ENCODE measurements at places on chromosomes 6 and 20.

GRCh38 chr20:50312682-50313521 is 122.3 kb downstream of the CEBPB start:
- no peak for DNase-seq

DNA sequence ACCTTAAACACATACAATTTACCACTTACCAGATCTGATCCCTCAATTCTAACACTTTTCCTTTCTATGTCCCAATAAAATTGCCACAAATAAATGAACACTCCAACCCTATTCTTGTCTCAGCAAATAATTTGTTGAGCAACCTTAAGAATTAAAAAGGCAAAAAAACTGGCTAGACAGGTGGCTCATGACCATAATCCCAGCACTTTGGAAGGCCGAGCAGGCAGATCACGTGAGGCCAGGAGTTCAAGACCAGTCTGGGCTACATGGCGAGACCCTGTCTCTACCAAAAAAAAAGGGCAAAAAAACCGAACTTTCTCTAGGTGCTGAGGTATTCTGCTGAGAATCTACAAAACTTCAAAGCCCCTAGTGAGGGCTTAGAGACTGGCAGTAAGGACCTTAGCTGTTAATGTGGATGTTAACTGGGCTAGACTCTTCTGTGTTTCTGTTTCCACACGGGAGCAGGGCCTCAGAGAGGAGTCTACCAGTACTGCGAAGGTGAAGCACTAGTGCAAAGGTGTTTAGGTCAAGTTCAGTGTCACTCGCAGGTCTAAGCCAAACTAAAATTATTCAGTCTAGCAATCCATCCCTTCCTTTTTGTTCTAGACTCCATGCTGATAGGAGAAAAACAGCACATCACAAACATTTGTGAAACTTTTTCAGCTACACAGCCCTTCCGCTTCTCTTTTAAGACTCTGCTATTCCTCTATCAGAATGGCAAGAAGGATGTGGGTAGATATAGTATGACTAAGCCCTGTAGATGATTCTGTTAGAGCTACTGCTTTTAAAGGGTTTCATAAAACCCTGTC is 2.6 kb downstream of the FASTKD5 start:
- DNase-seq, result no peak

DNA sequence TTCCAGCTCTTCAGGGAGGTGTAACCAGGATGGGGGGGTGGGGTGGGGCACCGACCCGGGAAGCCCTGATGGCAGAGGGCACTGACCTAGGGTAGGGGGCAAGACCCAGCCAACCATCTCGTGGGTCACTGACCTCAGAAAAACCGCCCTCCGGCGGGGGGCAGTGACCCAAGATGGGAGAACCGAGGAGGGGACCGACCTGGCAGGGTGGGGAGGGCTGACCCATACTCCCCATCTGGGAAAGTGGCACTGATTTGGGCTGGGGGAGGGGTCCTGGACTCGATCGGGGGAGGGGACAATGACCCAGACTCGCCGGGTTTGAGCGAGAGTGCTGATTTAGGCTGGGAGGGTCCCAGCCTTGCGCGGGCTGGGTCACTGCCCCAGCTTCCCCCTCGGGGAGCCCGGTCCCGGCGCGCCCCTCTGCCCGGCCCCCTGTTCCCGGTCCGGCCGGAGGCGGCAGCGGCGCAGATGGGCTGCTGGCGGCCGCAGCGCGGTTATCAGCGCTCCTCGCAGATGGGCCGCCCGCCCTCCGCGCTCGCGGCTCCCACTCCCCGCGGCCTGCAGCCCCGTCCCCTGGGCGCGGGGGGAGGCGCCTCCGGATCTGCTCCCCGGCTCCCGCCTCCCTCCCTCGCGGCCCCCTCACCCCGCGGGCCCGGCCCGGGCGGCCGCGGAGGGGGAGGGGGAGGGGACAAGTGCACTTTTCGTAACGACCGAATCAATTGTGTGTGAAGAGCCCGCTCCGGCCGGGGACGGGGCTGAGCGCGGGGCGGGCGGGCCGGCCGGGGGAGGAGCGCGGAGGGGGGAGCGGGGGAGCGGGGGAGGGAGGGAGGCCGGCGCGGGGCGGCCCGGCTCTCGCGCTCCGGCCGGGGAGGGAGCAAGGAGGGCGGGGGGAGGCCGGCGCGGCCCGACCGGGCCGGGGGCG is 2.2 kb downstream of the NOL4L start:
- no peak for DNase-seq

DNA sequence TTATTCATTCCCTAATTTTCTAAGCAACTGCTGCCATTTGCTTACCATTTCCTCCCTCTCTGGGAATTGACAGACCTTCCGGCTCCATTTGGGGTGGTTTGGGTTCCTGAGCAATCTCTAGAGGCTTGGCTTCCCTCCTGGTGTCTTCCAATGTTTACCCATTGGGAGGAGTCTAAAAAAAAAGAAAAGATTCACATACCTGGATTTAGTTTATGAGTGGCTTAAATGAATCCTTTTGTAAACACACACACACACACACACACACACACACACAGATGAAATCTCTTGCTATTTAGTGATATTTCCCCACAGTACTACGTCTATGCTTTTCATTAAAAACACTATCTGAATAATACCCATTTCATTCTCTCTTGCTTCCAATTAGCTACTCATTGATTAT is 48.3 kb upstream of the TRAF3IP2 start:
- peak; percentile 82 for DNase-seq

- DNase-seq, result no peak
Measured at GRCh38 chr6:150686566-150686965, 86.9 kb downstream of the PLEKHG1 start.

- DNase-seq, result no peak
Measured at GRCh38 chr6:143746202-143747119, 68.7 kb downstream of the PHACTR2 start.

- no peak for DNase-seq
Measured at GRCh38 chr6:138442663-138443062, 38.6 kb downstream of the HEBP2 start.

DNA sequence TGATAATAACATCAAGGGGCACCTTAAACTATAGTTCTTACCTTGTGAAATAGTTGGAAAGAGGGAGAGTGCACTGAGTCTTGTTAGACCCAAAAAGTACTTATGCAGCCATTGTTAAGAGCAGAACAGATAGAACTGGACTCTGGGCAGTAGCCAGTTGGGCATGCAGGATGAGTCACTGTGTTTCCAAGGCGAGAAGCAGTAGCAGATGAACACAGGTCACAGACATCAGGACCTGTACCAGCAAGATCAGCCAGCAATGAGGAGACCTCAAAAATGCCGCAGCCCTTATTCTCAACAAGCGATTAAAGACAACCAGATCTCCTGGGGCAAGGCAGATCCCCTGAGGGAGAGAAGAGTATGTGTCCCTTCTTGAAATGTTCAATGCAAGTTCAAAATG is 79.0 kb downstream of the SAMD3 start:
- no peak for DNase-seq

DNA sequence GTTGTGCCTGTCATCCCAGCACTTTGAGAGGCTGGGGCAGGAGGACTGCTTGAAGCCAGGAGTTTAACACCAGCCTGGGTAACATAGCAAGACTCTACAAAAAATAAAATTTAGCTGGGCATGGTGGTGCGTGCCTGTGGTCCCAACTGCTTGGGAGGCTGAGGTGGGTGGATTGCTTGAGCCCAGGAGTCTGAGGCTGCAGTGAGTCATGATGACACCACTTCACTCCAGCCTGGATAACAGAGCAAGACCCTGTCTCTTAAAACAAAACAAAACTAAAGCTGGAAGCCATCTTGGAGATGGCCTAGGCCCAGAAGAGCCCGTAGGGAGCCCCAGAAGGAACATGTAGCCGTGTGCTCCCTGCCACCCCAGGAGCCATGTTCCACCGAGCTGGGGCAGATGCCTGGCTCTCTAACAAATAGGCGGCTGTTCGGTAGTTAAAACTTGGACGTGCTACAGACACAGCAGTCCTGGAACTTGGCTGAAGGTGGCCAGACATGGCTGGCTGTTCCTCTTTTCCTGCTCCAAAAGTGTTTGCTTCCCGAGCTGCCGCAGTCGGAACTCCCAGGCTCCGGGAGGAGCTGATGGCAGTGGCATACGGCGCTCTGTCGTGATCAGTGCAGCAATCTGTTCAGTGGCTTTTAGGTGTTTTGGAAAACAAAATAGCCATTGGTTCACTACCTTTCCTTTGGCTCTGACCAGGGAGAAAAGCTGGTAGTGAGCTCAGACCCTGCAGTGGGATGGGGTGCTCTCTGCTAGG is 37.0 kb downstream of the DYNLT1 start:
- no peak for DNase-seq

- DNase-seq, result no peak
Measured at GRCh38 chr6:52262620-52263344, 18.5 kb upstream of the IL17F start.

GRCh38 chr6:48111143-48111506 is at the start of gene PTCHD4:
TSS of gene PTCHD4 (minus strand) at chr6:48111197. CDS start at chr6:48068957, 42,240 bp downstream.
- DNase-seq, result peak; percentile 68

DNA sequence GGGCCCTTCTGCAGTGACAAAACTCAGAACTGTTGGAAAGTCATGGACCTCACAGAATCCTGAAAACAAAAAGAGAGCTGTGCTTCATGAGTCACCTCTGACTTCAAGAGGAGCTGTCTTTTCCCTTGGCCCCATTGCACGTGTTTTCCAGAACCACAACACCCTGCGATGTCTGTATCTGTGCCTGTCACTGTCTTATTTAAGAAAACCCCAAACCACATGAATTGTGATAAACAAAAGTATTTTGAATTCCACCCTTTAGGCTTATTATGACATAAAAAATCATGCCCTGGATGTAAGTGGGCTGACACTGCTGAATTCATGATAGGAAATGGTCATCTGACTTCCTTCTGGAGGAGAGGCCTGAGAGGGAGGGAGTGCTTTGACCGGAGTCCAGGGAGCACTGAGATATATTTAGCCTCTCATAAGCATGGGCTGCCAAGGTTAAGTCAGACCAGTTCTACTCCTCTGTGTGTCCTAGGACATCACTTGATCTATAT is 96.4 kb upstream of the DUSP22 start:
- DNase-seq, result no peak

GRCh38 chr6:6569096-6569810 is 19.3 kb upstream of the LY86 start:
- DNase-seq, result no peak

- no peak for DNase-seq
Measured at GRCh38 chr20:45010399-45010828, 44.1 kb downstream of the STK4 start.

- DNase-seq, result peak; percentile 79
Measured at GRCh38 chr6:117414770-117415169, 11.0 kb downstream of the ROS1 start.

DNA sequence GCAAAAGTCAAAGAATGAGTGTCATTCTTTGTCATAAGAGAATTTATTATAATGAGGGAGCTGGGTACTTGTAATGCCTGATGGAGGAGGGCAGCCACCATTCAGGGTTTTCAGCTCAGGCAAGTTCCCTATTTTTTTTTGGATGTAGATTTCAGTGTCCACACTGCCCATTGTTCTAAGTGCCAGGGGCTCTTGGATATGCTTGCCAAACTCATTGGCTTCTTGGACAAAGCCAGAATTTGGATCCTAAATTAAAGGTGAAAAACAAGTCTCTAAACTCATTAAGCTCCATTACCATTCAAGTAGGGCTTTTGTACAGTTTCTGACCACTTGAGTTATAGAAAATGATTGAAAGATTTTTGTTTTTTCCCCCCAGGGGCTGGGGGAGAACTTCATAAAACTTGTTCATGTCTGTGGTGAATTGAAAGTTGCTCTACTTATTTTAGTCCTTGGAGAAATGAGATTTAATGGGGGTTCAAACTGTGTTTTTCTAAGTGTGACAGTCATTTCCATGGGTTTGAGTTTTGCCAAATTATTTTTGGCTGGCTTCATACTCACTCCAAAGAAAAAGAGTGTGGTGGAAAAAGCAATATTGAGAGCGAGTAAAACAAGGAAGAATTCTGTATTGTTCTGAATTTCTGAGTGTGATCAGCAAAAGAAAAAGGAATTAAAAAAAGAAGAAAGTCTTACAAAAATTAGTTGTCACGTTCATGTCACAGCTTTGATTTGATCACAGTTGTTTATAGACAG is 46.0 kb downstream of the TIAM2 start:
- DNase-seq, result no peak

DNA sequence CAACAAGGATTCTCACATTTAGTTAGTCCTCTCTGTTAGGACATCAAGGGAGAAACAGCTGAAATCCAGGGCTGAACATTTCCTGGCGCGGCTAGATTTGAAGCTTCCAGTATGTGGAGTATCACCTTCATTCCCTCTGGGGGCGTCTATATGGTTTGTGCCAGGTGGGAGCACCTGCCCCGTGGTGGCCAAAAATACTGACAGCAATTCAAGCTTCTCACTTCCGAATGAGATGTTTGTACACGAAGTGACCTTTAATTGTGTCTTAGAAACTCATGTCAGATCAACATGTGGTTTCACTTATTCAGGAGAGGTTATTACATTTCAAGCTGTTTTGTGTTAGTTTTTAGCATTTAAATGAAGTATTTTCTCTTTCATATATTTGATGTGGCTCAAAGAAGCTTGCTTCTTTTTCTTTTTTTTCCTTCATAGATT is 67.3 kb upstream of the ZNF217 start:
- DNase-seq, result no peak

DNA sequence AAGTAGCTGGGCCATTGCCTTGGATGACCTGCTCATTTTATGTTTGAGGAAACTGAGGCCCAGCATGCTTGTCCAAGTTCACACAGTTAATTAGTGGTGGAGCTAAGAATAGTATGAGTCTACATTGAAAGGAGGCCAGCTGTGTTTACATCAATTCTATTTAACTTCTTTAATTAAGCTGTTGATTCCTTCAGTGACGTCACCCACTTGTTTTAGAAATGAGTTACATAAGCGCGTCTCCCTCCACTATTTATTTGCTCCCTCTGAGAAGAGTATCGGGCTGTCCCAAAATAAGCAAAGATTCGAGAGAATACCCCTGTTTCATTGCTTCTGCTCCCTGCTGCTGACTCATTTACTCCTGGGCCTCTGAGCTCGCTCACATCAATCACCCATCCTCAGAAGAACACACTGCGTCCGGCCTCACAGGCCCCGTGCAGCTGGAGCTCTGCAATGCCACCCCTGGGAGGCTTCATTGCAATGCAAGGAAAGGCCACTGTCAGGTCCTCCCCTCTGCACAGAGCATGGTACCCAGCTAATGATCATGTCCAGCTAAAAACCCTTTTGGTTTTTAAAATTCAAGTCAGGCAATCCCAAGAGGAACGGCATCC is 74.8 kb upstream of the BMP2 start:
- DNase-seq, result peak; percentile 20

DNA sequence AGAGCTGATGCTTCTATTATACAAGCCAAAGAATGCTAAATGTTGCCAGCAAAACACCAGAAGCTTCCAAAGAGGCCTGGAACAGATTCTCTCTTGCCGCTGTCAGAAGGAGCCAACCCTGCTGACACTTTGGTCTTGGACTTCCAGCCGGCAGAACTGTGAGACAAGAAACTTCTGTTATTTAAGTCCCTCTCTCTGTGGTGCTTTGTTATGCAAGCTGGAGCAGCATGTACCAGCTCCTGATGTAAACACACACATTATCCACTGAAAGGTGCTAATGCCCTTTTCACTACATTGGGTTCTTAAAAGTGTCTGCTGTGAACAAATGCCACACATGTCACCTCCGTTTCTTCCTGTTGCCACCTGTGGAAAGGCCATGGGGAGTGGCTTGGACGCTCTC is 25.9 kb upstream of the PRELID3B start:
- no peak for DNase-seq

Measured in NCI-H774 (cell line).